NCI-H1048 (cell line): ENCODE measurements at places on chromosomes 16 and 17.

GRCh38 chr17:61294777-61295176 lies 104.9 kb upstream of the TBX2 start:
- no peak for DNase-seq

DNA sequence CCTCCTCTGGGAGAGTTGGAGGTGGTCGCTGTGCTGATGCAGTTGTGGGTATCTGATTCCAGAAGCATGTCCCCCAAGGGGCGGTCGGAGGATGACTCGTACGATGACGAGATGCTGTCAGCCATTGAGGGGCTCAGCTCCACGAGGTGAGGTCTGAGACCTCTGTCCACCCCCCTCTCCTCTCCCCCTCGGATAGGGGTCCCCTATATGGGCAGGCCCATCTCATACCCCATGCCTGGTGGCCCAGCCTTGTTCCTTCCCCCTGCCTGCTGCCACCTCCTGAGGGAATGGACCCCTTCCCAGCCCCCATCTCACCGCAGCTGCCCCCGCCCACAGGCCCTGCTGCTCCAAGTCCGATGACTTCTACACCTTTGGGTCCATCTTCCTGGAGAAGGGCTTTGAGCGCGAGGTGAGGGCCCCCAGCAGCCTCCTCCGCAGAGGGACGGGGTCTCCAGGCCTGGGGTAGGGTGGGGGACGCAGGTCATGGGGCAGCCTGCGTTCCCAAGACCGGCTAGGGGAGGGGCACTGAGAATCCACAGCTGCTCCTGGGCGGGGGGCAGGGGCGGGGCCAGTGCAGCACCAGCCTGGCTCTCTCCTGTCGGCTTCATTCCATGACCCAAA lies 39.2 kb downstream of the ADCY7 start:
- no peak for DNase-seq

DNA sequence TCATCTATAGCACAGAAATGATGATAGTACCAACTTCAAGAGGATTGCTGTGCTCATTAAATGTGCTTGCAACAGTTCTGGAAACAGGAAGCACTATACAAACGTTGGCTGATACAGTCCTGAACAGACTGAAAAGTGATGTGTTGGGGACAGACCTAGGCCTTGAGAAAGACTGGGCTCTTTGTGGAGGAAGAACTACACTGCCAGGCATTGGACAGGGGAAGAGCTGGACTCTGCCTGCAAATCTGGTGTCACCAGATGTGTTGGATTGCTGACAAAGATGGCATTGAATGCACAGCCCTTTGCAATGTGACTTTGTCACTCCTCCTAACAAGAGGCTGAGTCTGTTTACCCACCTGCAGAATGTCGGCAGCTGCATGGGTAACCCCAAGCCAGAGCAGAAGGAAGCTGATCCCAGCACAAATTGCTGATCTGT lies 12.4 kb upstream of the ST6GALNAC2 start:
- no peak for DNase-seq

DNA sequence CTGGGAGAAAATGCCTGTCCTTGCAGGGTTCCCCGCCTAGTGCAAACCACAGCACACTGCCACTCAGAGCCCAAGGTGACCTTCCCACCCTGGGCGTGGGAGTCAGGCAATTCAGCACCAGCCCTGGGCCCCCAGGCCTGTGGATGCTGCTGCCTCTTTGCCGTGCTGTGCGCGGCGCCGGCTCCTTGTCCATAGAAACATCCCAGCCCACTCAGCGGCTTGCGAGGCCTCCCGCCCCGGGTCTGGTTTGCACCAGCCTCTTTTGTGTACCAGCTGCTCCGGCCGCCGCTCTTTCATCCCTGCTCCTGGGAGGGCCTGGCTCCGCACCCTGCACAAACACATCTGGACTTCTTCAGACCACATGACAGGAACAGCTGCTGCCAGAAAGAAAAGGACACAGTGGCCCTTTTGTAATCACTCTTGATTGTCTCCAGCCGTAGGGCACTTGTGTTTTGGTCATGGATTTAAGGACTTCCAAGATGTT lies 75.4 kb upstream of the SDK2 start:
- no peak for DNase-seq

- no peak for DNase-seq
Measured at GRCh38 chr17:51230306-51230705, 29.5 kb downstream of the MBTD1 start.

- no peak for DNase-seq
Measured at GRCh38 chr16:27108051-27108770, 41.5 kb downstream of the C16orf82 start.
